ENCODE measurements at places on chromosomes 13 and 19.
A peak's percentile ranks its signal among the peaks of the same experiment; 100 is the strongest.

GRCh38 chr19:17841810-17842662 lies 5.7 kb downstream of the JAK3 start:
- peak; percentile 81 for DNase-seq

- DNase-seq: peak; percentile 41
These were observed 6.9 kb downstream of the PEAK3 start for GRCh38 chr19:2274931-2275535.

- DNase-seq: peak; percentile 25
These were observed 556.3 kb upstream of the ARGLU1 start for GRCh38 chr13:107124129-107124718.

DNA sequence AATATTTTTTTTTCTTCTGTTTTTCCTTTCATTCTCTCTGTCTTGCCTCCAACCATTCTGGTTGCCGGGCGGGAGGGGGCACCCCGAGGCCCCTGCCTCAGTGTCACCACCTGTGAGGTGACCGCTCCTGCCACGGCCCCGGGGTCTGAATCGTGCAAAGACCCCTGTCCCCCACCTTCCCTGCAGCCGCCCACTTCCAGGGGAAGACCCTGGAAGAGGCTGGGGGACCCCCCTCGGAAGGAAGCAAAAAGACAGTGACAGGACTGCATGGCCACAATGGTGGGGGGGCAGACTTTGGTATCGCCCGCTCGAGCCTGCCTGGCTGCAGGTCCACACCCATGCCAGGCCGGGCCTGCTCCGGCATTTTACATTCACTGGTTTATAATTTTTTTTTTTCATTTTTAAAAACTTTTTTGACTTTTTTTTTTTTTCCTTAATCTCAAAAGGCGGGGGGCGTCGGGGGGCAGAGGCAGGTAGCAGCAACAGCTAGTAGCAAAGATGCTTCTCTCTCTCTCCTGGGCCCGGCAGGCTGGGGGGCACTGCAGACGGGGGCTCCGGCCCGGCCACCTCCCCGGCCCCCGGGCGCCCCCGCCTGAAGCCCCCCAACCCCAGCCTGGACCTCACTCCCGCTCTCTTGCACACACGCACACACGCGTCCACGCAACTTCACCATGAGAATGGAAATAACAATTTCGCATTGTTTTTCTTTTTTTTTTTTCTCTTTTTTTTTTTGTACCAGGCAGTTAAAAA lies 22.6 kb downstream of the ZBTB7A start:
- no peak for DNase-seq

DNA sequence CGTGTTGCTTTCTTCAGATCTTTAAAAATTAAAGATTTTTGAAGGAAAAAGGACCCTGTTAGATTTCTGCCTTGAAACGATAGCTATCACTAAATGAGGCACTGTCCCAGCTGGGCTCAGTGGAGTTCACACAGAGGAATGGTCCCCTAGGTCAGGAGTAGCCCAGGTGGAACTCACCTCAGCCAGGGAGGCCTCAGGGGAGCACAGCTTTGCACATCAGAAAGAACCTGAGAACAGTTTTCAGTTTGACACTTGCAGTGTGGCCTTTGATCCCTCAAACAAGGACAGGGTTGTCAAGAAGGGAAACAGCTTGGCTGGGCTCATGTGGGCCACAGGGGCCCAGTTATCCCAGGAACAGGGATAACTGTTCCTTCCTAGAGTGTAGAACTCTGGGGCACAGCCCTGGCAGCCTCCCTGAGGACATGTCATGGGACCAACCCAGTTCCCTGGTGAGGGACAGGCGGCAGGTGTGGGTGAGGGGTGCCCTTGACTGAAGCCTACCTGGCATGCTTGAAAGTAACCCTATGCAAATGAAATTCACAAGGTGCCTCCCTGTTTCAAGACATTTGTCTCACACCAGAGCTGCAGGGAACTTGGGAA lies 59.4 kb downstream of the CHST8 start:
- no peak for DNase-seq

GRCh38 chr19:30371960-30372824 lies at the start of gene ZNF536:
Gene ZNF536, plus strand, starts transcription at chr19:30372384. Its CDS starts 71,179 bp downstream, at chr19:30443563.
- no peak for DNase-seq

DNA sequence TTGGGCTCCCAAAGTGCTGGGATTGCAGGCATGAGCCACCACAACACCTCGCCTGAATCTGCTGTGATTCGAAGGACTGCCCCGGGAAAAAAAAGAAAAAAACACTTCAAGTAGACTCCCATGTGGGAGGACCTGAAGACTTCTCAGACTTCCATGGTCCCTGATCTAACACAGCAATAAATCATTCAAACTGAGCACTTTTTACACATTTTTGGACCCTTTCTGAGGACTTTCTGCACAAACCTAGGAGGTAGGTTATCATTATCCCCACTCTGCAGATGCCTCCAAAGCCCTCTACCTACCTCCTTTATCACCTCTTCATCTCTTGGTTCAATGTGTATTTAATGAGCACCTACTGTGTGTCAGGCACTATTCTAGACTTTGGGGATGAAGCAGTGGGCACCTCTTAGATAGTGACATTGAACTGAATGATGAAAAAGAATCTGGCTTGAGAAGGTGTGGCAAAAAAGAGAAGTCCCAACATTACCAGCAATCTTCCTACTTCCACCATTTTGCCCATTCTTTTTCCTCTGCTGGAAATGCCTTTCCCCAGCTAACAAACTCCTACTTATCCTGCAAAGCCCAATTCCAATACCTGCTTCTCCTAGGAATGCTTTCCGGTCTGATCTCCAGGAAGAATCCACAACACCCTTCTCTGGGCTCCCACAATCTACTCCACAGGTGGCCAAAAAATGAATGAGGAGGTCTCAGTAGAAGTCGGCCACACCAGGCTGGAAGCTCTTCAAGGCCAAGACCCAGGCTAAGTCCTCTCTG lies 1.6 kb upstream of the CLPP start:
- DNase-seq: no peak

DNA sequence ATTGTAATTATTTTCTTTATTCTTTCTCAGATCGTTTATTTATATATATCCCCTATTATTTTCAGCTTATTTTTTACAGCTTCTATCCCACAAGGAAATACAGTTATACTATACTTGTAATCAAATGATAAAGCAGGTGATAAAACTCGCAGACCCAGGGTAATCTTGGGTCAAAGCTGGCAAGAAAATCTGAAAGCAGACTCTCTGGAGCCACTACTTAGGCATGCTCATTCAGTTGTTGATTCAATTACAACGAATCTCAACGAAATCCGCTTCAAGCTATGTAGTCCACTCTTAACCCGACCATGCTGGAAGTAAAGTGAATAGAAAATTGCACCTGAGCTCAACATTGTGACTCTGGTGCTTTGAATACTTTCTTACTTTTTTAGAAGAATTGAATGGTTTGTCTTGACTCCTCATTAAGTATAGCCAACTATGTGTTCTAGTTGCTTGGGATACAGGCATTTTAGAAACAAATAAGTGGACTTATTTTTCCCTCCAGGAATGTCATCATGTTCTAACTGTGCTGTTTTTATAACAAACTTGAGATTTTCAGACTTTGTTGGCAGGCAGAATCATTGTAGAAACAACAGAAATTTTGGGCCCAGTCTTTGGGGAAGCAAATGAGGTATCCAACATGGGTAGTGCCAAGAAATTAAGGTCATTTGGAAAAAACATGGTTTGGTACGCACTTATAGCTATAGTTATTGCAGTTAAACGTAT lies 21.4 kb downstream of the ESD start:
- DNase-seq: no peak

GRCh38 chr13:66264971-66265370 lies 965.2 kb downstream of the PCDH9 start:
- DNase-seq: peak; percentile 36

GRCh38 chr13:80161219-80161618 lies 179.7 kb downstream of the SPRY2 start:
- DNase-seq: no peak

- DNase-seq: no peak
These were observed 4.8 kb upstream of the SERP2 start for GRCh38 chr13:44368599-44369368.

DNA sequence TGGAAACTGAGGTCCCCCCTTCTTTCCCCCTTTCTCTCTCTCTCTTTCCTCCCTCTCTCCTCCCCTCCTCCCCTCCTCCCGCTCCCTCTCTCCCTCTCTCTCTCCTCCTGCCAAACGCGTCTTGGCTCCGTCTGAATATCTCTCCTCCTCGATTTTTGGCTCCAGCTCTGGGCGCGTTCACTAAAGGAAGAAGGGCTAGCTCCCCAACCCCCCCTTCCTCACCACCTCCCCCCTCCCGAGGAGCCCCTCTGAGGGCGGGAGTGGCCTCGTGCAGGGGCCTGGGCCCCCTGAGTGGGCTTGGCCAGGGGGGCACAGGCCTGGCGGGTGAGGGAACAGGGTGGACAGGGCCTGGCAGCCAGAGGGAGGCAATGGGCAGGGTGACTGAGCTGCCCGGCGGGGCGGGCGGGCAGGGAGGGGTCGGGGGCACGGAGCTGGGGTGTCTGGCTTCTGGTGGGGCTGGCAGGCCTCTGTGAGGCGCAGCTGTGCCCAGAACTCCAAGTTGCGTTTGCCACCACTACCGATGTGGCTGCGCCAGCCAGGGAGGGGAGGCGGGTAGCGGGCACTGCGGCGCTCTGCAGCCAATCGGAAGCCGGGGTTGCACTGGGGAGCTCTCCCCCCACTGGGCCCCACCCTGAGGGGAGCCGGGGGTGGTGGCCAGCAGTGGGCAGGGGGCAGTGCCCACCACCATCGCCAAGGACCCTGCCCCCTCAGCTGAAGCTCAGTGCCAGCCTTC lies 7.1 kb downstream of the NFIX start:
- DNase-seq: no peak

- DNase-seq: no peak
These were observed 9.4 kb downstream of the FOSB start for GRCh38 chr19:45477186-45477585.

DNA sequence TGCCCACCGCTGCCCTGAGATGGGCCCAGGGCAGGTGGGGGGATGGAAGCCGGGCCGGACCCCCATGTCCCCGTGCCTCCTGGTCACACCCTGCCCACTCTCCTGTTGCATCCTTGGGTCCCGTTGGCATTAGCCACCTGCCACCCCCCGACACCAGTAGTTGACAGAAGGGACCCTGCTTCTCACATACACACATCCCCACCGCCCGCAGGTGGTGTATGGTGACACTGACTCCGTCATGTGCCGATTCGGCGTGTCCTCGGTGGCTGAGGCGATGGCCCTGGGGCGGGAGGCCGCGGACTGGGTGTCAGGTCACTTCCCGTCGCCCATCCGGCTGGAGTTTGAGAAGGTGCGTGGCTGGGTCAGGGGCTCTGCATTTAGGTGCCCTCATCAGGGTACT lies 5.2 kb upstream of the SPIB start:
- no peak for DNase-seq

GRCh38 chr13:64540976-64541375 lies 2689.2 kb downstream of the PCDH9 start:
- DNase-seq: no peak

DNA sequence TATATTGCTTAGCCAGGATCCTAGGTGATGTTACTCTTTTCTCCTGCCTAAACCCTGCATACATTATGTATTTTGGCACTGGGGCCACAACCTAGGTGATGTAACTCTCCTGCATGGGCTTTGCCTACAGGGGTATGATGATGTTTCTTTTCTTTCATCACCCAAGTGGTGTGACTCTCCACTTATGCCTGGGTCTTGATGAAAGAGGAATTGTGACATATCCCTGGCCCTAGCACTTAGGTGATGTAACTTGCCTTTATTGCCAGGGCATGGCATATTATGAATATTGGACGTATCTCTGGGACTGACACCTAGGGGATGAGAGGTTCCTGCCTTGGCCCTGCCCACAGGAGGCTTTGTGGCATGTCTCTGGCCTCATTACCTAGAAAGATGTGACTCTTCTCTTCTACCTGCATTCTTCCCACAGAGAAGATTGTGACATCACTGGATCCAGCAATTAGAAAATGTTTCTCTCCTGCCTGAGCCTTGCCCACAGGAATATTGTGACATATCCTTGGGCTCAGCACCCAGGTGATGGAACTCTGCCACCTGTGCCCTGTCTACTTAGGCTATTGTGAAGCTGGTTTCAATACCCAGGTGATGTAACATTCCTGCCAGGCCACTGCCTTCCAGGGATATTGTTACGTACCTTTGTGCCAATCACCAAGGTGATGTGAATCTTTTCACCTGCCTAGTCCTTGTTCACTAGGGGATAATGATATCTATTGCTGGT lies 27.3 kb upstream of the ZNF254 start:
- DNase-seq: no peak

DNA sequence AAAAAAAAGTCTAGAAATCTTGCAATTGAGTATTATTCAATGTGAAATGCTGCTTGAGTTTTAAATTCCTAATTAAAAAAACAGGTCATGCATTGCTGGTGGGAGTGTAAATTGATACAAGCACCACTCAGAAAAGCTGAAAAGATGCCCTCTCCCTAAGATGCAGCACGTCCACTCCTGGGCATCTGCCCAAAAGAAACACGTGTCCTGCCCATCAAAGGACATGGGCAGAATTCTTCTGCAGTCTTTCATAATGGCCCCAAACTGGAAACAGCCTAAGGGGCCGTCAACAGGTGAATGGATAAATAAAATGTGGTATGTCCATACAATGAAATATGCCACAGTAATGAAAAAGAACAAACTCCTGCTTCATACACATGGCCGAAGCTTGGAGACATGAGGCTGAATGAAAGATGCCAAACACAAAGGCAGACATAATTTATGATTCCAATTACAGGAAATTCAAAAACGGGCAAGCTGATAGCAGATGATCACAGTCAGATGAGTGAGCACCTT lies 7.8 kb downstream of the POU2F2 start:
- DNase-seq: no peak

DNA sequence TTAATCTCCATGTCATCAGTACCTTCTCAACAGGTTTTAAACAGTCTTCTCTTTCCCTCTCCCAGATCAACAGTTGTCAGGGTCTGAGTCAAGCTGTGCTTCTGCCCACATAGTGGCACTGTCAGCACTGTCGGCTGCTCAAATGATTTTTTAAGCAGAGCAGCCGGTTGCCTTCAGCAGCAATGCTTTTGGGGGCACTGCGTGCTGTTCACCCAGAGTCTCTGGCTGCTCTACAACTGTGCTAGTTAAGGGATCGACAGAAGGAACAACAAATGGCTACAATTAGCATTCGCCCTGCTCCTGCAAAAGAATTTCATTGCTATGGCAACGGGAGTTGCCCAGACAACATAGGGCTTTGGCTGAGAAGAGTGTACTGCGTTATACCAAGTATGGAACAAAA lies 412.9 kb downstream of the DIAPH3 start:
- DNase-seq: peak; percentile 48

GRCh38 chr13:73230716-73231115 lies 171.9 kb downstream of the KLF5 start:
- no peak for DNase-seq
